Kasumi-1 (cell line): ENCODE measurements at places on chromosomes 13 and 19.
A peak's percentile ranks its signal among the peaks of the same experiment; 100 is the strongest.

DNA sequence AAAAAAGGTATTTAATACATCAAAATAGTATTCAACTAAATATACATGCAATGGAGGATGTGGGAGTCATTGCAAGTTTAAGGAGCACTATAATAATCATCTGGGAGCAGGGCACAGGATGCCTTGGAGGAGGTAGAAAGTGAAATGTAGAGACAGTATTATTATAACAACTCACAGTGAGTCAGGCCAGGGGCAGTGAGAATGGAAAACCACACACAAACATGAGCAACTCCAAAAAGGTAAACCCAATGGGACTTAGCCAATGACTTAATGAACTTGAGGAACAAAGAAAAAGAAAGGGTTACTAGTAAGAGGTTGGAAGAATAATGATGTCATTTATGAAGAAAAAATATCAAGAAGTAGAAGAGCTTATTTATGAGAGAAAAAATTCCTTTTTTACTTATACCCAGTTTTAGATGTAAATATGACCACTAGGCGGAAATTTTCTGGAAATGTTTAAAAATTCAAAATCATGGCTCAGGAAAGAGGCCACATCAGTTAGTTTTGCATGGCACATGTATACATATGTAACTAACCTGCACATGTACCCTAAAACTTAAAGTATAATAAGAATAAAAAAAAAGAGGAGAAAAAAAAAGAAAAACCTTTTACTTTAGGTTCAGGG is 389.3 kb downstream of the SUCLA2 start:
- DNase-seq = no peak

- no peak for DNase-seq
Observed at GRCh38 chr13:51802631-51803418, 1.1 kb downstream of the DHRS12 start.

- no peak for DNase-seq
Observed at GRCh38 chr13:50140153-50140552, 124.9 kb downstream of the KCNRG start.

- DNase-seq = no peak
Observed at GRCh38 chr13:87656306-87656705, 14.9 kb upstream of the SLITRK5 start.

- no peak for DNase-seq
Observed at GRCh38 chr19:10742476-10742875, 24.6 kb downstream of the DNM2 start.

- DNase-seq = no peak
Observed at GRCh38 chr13:41488124-41488523, 30.8 kb downstream of the RGCC start.

- no peak for DNase-seq
Observed at GRCh38 chr13:23696610-23697009, 126.4 kb downstream of the TNFRSF19 start.

DNA sequence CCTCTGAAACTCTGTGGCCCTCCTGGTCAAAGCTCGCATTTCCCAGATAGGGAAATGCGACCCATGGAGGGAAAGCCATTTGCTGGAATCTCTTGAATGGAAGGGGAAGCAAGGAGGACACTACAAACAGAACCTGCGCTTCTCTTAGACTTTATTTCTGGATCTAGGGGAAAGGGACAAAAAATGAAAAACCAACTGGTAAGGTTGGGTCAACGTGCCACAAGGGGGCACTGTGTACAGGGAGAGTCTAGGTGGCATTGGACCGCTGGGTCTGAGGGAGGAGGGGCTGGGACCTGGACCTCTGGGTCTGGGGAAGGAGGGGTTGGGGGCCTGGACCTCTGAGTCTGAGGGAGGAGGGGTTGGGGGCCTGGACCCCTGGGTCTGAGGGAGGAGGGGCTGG is 5.0 kb downstream of the KLK4 start:
- DNase-seq = peak; percentile 54

DNA sequence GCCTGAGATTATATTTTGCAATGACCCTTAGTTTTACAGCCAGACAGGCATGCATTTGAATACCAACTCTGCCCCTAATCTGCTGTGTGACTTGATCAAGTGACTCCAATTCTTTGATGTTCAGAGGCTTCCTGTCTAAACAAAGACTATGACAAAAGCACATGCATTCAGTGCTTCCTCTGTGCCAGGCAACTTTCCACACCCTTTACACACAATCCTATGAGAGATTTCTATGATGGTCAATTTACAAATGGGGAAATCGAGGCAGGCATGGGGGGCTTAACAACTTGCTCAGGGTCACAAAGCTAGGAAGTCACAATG is 3.7 kb upstream of the LYPD3 start:
- DNase-seq = no peak

DNA sequence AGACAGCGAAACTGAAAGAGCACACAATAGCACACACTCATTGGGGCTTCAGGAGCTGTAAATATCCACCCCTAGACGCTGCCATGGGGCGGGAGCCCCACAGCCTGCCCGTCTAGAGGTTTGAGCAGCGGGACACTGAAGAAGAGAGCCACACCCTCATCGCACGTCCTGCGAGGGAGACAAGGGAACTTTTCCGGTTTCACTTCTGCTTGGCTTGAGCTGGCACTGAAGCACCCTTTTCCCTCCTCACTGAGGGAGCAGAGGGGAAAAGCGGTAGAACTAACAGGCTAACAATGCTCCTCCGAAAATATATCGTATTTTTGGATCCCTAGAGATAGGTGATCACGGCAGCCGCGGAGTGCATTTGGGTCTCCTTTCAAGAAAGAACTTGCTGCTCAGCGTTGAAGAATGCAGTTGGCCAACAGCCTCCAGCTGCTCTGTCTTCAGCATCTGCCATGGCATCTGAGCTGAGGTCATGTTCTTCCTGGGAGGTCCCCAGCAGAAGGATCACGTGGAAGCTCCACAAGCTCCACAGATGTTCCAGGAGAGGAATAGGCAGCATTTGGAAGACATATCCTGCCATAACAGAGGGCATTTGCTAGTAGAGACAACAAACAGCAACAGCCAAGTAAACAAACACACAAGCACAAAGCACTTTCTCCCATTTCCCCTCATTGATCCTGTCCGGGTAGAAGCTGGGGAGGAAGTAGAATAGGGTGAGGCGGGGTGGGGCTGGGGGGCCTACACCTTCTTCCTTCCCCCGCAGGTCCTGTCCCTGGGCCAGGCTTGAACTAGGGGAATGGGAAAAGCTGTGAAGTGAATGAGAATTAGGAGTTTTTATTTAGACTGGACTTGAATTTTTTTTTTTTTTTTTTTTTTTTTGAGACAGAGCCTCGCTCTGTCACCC is 44.8 kb upstream of the ALOX5AP start:
- peak; percentile 32 for DNase-seq

GRCh38 chr13:40126306-40127085 is 471.0 kb downstream of the COG6 start:
- no peak for DNase-seq

GRCh38 chr19:55696301-55697068 is 21.5 kb downstream of the EPN1 start:
- DNase-seq = no peak

GRCh38 chr13:68417801-68418200 is 1187.7 kb upstream of the PCDH9 start:
- no peak for DNase-seq
